NCI-H1092 treated with DMSO at 0.1 percent for 48 hours (cell line): ENCODE measurements at places on chromosomes 4 and X.

GRCh38 chr4:158481811-158482210 lies 39.9 kb upstream of the RXFP1 start:
- DNase-seq: no peak

GRCh38 chrX:129714581-129714980 lies 24.2 kb upstream of the XPNPEP2 start:
- no peak for DNase-seq

GRCh38 chrX:40835526-40835925 lies 100.2 kb upstream of the MED14 start:
- no peak for DNase-seq

- no peak for DNase-seq
These were observed 103.1 kb upstream of the SHISA3 start for GRCh38 chr4:42293967-42294813.

- no peak for DNase-seq
These were observed 940.3 kb upstream of the LCORL start for GRCh38 chr4:18961879-18962278.

- no peak for DNase-seq
These were observed 40.7 kb downstream of the FANCB start for GRCh38 chrX:14832151-14832550.

DNA sequence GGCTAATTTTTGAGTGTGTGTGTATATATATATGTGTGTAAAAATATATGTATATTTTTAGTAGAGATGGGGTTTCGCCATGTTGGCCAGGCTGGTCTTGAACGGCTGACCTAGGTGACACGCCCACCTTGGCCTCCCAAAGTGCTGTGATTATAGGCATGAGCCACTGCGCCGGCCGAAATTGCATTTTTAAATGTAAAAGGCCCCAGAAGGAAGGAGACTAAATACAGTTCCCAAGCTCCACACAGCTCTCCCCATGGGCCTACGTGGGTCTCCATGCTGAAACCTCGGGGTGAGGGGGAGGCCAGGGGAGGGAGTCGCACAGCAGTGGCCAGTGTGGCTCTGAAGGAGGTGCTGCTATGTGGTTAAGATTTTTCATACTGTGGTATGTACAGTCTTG lies 12.8 kb upstream of the CDKN2AIP start:
- DNase-seq: no peak

DNA sequence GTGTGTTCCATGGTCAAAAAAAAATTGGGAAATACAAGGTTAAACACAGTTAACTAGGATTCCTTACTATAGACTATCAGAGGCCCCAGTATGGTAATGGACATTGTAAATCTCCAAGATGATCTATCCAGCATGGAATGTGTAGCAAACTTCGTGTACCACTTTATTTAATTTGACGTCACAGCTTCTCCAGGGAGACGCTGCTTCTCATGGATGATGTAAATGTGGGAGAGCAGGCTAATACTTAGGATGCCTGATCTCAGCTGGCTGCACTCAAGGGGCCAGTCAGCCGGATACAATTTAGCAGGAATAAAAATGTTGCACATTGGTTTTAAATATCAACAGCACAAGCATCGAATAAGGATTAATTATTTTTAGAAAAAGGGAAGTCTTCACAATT lies 111.7 kb upstream of the HPF1 start:
- DNase-seq: no peak

DNA sequence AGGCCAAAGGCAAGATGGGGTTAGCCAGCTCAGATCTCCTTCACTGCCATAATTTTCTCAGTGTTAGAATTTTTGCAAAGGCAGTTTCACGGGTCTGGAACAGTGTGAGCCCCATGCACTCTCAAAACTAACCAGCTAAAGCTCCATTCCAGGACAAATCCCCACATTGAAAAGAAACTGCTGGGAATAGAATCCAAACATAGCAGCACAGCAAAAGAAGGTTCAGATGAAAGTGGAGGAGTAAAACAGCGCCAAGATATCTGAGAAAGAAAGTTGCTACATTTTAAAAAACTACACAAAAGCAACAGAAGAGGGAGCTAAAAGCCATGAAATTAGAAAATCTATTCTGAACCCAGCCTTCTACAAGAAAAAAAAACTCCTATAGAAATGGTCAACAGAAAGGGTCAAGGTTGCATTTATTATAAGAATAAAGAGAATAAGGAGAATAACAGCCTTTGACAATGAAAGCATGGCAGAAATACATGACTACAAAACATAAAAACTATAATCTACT lies 39.6 kb upstream of the SLC7A3 start:
- DNase-seq: no peak

DNA sequence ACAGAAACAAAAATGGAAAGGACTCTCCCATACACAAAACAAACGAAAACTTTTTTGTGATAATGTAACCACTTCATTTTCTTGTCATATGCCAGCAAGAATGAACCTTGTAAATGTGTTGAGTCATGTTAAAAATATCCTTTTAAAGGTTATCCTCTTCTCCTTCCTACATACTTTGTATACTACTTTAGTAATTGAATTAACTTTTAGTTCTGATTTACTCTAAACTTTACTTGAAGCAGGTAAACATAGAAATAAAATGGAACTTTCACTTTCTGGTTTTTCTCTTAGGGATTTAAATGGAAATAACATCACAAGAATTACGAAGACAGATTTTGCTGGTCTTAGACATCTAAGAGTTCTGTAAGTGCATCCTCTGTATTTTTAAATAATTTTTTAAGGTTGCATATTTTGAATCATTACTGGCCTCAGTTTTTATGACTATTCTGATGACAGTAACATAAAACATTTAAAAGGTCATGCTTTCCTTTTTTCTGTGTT lies 4.7 kb downstream of the SLIT2 start:
- DNase-seq: peak; percentile 11

DNA sequence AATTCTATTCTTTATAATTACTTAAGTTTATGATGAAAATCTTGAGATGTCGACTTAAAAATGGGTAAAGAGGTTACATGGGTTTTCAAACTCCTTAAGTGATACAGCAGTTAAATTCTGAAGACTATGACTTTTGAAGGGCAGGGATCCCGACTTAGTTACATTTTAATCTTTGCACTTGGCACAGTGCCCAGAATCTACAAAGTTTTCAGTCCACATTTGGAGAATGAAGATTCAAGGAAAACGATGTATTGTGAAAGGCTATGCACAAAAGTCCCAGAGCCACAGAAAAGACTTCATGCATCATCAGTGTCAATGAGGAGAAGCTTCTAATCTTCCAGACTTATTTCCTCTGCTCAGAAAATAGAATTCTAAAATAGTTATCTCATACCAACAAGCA lies 36.3 kb upstream of the GRPR start:
- no peak for DNase-seq

GRCh38 chrX:133985164-133985966 lies at the start of gene GPC3:
Gene GPC3, minus strand, starts transcription at chrX:133985594.
- DNase-seq: peak; percentile 46

DNA sequence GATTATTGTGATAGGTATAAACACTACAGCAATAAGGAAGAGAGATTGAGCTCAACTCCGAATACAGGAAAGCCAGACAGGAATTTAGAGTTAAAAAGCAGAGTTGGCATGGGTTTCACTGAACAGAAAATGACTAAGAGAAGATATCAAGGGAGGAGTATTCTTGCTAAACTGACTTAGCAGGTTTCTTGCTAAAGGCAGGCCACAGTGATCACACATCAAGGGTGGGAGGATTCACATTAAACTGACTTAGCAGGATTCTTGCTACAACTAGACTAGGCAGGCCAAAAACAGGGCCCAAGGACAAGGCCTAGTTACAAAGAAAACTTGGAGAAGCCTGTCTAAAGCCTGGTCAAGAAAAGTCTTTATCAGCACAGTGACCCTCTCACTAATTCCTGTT lies 195.1 kb downstream of the MAGEB5 start:
- no peak for DNase-seq

DNA sequence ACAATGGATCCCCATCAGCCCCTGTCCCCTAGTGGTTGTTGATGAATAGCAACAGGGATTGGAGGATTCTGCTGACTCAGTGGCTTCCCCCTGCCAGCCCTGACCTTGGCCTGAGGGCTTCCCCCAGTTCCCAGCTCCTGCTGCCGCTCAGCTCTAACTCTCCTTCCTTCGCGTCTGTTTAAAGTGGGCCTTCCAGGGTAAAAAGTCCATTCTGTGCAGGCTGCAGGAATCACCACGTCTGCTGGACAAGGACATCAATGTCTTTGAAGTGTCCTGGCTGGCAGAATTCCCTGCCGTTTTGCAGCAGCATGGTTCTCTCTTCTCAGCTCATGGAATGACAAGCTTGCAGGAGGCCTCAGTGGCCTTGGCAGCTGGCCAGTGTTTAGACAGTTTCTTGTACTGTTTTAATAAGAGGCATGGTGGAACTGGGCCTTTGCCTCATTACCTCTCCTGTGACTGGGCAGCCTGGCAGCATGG lies 152.5 kb upstream of the STX18 start:
- peak; percentile 16 for DNase-seq

DNA sequence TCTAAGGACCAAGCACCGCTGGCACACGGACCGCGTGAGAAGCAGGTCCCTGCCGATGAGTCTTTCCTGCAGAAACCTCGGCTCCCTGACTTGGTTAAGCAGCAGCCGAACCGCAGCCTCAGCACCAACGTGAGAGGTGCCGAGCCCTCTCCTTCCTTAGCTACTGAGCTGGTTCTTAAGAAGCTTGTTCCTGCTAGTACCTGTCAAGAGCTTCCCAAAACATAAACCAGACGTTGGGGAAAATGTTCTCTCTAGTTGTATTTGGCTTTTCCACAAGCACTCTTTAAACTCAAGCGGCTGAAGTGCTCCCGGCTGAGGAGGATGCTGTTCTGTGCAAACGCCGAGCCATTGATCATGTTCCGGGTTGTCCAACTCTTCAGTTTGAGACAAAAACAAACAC lies 29.3 kb upstream of the TLR3 start:
- DNase-seq: peak; percentile 39

DNA sequence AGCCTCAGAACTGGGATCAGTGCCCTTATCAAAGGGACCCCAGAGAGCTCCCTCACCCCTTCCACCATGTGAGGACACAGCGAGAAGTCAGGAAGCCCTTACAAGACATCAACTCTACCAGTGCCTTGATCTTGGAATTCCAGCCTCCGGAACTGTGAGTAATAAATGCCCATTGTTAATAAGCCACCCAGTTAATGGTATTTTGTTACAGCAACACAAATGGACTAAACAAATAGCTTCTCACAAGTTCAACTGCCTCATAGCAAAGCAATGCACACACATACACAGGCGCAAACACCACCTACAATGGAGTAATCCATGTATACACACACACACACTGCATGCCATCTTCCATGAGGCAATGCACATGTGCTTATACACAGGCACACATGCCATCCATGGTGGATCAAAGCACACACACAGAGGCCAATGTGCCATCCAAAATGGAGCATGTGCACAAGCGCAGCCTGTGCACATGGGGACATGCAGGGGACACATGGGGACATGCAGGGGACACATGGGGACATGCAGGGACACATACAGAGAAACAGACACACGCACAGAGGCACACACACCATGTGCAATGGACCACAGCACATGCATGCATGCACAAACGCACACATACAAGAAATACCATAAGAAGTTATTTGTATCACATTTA lies 137.6 kb upstream of the TBL1X start:
- DNase-seq: no peak

DNA sequence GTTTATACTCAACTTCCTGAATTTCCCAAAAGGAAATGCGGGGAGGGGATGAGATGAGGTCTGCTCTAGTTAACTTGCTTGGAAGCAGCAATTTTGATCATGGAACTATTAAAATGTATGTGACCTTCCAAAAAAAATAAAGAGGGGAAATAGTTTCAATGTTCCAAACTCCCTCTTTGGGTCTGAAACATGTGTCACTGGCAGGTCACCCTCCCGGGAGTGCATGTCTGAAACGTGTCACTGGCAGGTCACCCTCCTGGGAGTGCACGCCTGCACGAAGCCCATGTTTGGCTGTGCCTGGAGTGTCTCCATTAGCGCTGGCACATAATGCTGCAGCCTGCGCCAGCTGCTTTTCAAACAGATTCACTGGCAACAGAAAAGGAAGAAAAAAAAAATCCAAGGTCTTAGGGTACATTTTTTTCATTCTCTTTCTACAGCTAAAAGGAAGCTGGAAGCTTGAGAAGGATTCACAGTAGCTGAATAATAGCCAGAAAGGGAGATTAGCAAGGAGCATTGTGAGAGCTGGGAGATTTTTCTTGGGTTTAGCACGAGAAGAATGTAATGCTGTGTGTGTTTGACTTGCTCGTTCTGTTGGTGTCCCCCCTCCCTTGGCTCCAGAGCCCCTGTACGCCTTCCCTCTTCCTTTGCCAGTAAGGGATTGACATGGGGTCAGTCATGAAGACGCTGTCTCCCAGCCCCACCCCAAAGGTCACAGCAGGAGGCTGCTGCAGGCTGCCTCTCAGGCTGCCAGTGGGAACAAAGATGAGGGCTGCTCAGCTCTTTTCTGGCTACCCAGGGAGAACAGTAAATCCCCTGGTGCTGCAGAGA lies 39.2 kb upstream of the TLR3 start:
- peak; percentile 97 for DNase-seq

DNA sequence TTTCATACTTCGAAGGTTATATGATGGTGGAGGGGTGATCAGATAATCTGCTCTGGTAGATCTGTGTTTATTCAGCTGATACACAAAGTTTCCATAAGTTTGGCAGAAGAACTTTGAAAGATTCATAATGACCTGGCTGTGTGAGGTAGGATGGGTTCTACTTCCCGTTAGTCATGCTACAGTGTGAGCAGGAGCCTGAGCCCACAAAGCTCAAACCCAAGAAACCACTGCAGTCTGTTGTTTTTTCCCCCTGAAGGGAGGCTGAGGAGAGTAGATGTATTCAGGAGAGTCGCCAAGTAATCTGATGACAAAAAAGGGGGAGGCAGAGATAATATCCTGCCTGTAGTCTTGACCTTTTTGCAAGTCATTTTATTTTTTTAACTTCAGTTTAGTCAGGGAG lies 52.8 kb upstream of the PPP3CA start:
- DNase-seq: no peak

- no peak for DNase-seq
These were observed 8.0 kb downstream of the CTBP1 start for GRCh38 chr4:1240721-1241465.

- DNase-seq: no peak
These were observed 6.8 kb upstream of the CD99 start for GRCh38 chrX:2684256-2684655.

- no peak for DNase-seq
These were observed 4.7 kb upstream of the S100P start for GRCh38 chr4:6688879-6689505.

DNA sequence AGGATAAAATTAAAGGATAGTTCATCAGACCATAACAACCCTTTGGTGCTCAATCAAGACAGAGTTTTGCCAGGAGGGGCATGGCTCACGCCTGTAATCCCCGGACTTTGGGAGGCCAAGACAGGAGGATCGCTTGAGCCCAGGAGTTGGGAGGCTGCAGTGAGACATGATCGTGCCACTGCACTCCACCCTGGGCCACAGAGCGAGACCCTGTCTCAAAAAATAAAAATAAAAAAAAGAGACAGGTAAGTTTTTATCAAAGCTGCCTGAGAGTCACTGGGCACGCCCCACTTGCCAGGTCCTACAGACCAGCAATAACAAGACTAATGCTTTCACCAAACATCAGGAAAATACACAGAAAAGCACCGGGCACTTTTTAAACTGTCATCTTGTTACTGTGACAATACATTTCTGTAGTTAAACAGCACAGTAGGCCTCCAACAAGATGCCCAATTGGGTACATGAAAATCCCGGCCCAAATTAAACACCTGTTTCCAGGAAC lies 765 bp downstream of the CFAP97 start:
- no peak for DNase-seq

GRCh38 chr4:167419468-167420140 lies 185.3 kb upstream of the SPOCK3 start:
- no peak for DNase-seq
